ENCODE measurements at places on chromosomes 13 and 19.

DNA sequence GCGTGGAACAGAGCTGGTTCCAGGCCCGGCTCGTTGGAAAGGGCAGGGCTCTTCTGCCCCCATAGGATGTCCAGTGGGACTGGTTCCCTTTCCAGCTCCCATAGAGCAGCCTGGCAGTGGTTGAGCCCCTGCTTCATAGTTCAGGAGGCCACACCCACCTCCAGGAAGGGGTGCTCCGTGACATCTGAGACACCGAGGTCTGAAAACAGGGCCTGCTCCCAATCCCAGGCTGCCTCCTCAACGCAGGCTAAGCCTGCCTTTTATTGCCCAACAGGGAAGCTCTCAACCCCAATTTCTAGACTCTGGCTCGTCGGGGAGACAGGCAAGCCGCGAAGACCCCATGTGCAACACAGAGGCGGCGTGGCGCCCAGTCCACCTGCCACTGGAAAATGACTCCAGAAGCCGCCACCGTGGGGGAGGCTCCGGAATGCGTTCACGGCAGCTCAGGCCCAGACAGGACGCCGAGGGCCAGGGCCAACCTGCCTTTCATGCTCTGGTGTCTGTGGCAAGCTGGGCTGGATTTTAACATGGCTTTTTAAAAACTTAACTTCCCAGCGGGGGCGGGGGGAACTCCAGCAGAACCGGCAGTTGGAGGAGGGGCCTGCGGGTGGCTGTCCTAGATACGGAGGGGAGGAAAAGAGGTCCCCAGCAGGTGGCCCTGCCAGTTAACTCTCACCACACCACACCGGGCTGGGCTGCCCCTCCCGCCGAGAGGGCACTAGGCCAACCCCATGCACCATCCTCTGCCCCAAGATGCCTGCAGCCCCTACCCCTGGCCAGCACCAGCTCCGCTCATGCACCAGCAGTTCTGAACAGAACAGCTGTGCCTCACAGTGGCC, 17.9 kb upstream of the TINCR start:
- ATAC-seq = peak; percentile 67

DNA sequence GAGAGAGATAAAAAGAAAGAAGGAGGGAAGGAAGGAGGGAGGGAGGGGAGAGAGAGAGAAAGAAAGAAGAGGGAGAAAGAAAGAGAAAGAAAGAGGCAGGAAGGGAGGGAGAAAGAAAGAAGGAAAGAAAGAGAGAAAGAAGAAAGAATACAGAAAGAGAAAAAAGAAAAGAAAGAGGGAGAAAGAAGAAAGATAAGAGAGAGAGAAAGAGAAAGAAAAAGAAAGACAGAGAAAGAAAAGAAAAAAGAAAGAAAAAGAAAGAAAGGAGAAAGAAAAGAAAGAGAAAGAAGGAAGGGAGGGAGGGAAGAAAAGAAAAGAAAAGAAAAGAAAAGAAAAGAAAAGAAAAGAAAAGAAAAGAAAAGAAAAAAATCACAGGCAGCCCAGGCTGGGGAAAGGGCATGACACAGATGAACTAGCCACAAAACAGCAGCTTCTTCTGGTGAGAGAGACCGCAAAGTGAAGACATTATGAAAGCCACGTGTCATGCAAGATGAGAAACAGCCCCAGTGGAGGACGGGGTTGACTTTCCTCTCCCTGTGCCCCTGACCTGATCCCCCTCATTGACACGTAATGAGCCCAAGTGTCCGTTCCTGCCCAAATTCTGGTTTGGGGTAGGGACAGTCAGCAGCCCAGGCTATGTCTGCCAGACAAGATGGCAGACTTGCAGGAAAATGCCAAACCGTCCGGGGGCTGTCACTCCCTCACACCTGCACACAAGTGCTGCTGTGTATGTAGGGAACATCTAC, 102.1 kb downstream of the INSR start:
- peak; percentile 68 for ATAC-seq

- ATAC-seq = no peak
Measured at GRCh38 chr13:100460266-100460665, 128.3 kb downstream of the GGACT start.

DNA sequence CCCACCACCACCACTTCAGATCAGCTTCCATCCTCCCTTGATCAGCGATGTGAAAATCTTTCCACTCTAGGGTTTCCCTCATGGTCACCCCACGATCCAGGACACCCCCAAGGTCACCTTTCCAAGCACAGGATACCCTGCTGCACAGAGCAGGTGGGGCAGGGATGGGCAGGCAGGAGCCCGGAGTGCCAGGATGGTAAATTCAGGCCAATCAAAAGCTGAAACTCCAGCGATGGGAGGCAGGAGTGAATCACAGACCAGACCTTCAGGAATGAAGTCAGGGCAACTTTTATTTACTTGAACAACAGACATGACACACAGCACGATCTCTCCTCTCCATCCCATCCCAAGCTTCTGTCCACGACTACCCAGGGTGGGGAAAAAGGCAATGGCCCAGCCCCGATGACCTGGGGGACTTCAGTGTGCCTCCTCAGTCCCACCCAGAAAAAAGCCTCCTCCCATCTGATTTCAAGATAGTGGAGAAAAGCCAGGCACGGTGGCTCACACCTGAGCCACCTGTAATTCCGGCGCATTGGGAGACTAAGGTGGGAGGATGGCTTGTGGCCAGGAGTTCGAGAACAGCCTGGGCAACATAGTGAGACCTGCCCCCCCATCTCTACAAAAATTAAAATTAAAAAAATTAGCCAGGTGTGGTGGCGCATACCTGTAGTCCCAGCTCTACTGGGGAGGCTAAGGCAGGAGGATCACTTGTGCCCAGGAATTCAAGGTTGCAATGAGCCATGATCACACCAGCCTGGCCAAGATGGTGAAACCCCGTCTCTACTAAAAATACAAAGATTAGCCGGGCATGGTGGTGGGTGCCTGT, 39.2 kb downstream of the ZSWIM4 start:
- no peak for ATAC-seq

DNA sequence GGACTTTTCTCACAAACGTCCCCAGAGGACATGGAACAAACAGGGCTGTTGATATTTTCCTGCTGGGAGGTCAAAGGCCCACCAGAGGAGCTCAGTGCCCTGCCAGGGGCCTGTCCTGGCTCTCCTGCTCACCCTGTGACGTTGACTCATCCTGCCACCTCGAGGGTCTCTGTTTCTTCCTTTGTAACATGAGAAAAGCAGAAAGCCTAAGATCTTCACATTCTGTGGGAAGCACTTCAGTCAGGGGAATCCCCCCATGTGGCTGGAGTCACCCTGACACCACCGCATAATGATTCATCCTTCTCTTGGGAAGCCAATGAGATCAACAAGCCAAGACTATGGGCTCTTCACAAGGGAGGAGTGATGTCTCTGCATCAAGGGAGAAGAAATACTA, 147.9 kb downstream of the KATNAL1 start:
- peak; percentile 96 for ATAC-seq

DNA sequence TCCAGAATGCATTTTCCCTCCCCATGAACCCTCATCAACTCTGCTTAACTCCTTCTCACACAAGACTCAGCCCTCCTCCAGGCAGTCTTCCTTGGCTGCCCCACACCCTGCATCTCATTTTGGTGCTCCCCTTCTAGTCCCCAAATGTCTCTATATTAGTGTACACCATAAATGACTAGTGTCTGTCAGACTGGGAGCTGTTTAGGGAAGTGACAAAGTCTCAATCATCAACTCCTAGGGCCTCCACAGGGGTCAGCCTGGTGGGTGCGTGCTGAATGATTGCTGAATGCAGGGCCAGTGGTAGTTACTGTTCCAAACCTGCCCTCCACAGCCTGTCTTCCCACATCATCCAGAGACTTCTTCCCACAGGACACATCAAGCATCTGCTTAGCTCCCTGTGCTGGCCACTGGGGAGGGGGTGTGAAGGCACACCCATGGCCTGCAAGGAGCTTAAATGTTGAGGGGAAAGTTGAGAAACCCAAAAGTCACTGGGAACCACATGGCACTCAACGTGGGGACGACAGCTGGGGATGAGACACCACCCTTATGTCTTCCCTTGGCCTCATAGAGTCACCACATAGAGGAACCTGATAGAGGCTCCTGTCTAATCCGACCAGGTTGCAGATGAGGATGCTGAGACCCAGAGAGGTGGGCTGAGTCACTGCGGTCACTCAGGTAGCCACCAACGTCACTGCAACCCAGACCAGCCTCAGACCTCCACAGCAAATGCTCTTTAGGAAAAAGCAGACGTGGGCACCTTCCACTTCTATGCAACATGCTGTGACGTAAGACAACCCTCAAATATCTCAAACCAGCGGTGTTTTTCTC, 79.3 kb upstream of the TM9SF2 start:
- peak; percentile 63 for ATAC-seq

DNA sequence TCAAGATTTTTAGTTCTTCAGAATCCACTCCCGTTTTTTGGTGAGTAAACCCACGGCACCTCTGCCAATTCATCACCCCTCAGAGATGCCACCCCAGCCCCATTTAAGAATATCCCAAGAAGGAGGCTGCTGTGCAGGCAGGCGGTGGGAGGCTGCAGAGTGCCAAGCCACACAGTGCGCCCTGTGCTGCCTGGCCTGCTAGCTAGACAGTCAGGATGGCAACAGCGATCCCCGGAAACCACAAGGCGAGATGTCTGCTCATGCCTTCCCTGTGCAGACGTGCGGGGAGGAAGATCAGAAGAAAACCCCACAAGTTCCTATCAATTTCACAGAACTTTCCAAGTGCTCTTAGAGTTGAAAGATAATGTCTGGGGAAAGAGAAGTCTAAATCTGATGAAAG, 64.8 kb upstream of the GPR183 start:
- peak; percentile 75 for ATAC-seq
